ENCODE measurements at places on chromosomes 3 and 15.

DNA sequence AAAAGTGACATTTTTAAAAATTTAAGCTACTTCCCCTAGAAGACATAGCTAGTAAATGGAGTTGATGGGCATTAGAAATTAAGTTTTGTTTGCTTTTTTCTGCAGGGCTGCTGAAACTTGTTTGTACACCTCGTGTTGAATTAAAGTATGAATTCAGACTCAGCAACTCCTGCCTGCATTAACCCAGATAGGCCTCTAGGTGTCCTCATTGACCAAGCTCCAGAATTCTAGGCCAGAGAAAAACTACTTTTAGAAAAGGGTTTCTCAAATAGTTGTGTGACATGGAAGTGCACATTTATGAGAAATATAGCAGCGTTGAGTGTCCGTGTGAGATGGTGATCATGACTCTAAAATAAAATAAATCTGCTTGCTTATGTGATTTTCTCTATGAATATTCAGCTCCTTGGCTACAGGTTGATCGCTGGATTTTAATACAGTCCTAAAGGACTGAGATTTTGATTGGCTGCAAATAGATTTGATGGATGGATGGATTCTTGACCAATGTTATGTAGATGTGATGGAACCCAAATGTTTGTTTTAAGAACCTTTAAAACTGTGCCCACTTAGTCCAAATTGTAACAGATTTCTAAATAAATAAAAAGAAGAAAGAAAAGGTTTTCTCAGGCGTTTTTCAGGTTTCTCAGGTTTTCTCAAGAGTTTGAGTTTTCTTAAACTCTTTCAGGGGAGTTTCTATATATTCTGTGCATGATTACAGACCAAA lies 39.4 kb upstream of the LMOD3 start:
- no peak overlapping the region for H3K4me3 ChIP-seq
- H3K36me3 ChIP-seq: no peaks in the 10 kb centered on the region
- peak; percentile 29 for DNase-seq
- no peaks in the 10 kb centered on the region for H3K27me3 ChIP-seq
- no peak overlapping the region for H3K27ac ChIP-seq

DNA sequence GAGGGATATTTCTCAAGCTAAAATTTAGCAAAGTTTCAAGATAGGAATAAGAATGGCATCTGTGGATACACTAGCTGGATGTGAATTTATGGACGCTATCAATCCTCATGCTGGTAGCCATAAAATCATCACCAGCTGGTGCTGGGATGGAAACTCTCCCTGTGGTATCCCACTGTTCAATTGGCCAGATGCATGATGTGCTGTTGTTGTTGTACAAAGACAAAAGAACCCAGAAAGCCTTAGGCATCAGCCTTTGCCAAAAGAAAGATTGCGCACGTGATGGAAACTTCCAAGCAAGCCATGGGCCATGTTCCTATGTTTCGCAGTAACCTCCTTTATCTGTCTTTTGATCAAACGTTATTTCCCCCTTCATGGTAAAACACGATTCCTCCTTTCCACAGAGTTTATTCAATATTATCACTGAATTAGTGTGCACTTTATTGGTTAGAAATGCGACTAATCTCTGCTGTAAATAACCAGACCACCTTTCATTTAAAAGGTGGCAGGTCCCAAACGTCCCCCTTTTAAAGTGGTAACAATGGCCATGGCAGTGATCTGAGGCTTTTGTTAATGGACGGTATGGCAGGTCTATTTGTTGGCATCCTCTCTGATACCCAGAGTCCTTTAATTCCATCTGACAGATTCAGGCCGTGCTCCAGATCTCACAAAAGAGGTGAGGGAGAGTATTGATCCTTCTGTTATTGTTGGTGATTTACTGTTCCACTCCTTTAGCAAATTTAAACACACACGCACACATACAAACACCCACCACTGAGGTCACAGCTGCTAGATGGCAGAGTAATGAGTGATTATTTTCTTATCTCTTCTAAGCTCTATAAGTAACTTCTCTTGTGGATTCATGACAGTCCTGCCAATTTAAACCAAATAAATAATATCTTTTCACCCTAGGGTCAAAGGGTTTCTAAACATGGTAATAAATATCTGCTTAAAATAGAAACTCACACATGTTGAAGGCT lies 291.2 kb upstream of the KCNMB2 start:
- H3K36me3 ChIP-seq: no peaks in the 10 kb centered on the region
- no peaks in the 10 kb centered on the region for H3K27me3 ChIP-seq
- H3K4me3 ChIP-seq: no peak overlapping the region
- H3K4me1 ChIP-seq: no peaks in the 10 kb centered on the region

- peak overlapping the region; percentile 68 for H3K4me3 ChIP-seq
- H3K36me3 ChIP-seq: no peaks in the 10 kb centered on the region
- peak overlapping the region; percentile 95 for H3K27ac ChIP-seq
- peak; percentile 23 for DNase-seq
- peaks cover 22% of the 10 kb centered on the region for H3K4me1 ChIP-seq
- H3K27me3 ChIP-seq: peaks cover 34% of the 10 kb centered on the region
Observed at GRCh38 chr15:98648654-98649471, 524 bp downstream of the IGF1R start.

DNA sequence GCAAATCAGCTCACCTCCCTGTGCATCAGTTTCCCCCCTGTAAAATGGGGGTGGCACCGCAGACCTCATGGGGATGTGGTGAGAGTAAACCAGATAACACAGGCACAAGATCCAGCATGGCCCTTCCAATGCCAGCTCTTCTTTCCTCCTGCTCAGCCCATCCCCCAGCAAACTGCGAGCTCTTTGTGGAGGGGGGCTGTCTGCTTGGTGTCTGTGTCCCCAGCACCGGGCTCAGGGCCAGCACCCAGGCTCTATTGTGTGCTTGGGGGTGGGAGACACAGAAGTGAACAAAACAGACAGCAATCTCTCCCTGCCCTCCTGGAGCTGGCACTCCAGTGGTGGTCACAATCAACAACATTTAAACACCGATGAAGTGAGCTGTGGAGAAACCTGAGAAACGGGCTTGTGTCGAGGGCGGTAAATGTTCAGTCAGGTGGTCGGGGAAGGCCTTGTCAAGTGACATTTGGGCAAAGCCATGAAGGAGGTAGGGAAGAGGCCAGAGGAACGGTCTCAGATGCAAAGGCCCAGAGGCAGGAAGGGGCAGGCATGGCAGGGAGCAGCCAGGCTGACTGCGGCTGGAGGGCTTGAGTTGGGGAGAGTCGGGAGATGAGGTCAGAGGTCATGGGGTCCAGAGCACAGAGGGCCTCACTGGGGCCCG lies 28.4 kb downstream of the GRIP2 start:
- DNase-seq: no peak
- no peak overlapping the region for H3K4me3 ChIP-seq
- H3K27ac ChIP-seq: no peak overlapping the region
- no peaks in the 10 kb centered on the region for H3K36me3 ChIP-seq

DNA sequence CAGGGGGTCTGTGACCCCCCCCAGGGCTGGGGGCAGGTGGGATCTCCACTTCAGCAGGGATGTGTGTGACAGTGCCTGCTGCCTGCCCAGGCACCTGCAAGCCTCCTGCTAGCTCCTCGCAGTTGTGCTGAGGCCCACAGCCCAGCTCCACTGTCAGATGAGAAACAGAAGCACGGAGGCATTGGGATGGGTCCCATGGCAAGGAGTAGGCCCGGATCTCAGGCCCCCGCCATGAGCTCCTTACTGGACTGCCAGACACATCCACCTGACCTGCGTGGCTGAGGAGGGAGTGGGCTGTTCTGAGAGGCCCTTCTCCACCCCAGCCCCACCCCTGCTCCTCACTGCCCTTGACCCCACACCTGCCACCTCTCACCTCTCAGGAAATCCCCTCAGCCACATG lies 18.2 kb upstream of the SKOR1 start:
- DNase-seq: no peak
- H3K36me3 ChIP-seq: peaks cover 12% of the 10 kb centered on the region
- no peaks in the 10 kb centered on the region for H3K27me3 ChIP-seq
- no peak overlapping the region for H3K4me3 ChIP-seq

Measured in thymus (tissue), 14 donors.